ENCODE measurements at places on chromosomes 3 and 15.

DNA sequence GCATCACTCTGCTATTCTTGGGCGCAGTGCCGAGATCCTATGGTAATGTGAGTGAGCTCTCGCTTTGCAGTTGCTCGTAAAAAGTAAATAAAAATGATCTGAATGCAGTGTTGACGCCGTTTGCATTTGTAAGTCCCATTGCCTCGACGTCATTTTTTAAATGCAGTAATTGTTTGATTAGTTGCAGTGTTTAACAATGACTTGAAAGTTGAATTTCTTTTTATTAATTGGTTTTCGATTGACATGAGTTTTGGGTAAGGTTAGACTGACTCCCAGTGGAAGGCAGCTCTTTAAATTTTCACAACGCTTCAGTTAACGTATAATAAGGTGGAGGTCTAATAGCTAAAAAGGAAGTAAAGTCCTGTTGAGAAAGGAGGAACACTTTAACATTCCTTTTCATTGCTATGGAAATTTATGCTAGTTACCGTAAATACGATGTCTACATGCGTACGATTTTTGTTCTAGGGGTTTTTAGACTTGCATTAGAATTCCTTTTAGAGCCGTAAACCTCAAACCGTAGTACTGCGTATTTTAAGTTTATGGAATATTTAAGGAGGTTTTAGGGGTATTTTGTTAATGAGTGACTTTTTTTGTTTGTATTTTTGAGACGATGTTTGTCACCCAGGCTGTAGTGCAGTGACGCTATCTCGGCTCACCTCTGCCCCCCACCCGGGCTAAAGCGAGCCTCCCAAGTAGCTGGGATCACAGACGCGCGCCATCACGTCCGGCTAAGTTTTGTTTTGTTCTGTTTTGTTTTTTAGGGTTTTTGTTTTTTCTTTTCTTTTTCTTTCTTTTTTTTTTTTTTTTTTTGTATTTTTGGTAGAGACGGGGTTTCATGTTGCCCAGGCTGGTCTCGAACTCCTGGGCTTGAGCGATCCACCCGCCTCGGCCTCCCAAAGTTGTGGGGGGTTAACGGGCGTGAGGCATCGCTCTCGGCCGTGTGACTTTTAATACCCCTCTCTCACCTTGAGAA lies 1.4 kb downstream of the MORF4L1 start:
- DNase-seq, result no peak

DNA sequence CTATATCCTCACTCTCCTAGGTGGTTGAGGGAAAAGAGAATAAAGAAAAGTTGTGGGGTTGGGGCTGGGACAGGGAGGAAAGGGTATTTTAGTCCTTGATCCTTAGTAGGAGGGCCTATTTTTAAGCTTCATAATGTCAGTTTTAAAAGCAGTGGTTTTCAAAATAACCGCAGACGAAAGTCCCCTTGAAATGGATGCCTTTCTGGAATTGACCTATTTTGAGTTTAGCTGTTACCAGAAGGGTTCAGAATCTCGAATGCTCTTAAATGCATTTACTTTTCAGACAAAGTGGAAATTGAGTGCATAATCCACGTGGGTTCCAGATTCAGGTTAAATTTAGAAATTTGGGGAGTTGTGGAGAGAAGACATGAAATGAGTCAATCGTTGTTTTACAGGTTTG lies 16.6 kb downstream of the MAP2K1 start:
- no peak for DNase-seq

GRCh38 chr15:72783004-72783639 lies 436 bp downstream of the ADPGK start:
- no peak for DNase-seq

DNA sequence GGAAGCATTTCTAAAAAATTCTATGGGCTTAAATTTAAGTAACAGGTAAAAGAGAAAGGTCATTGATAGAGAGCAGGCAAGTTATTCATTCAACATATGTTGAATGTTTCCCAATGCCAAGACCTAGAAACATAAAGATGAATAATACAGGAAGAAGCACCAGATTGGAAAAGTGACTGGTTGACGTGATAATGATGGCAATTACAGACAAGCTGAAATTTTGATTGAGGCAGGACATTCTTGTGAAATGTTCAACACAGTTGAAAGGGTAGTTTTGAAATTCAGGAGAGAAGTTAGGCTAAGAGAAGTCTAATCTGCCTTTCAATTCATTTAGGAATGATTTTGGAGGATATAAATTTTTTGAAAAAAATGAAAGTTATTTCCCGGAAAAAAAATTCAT lies 536.3 kb upstream of the NAALADL2 start:
- no peak for DNase-seq

- no peak for DNase-seq
Observed at GRCh38 chr3:192487033-192487432, 240.3 kb downstream of the FGF12 start.

- no peak for DNase-seq
Observed at GRCh38 chr3:141959589-141960554, 83.4 kb downstream of the ATP1B3 start.

- DNase-seq, result no peak
Observed at GRCh38 chr3:151307583-151308488, 8.8 kb downstream of the GPR87 start.

DNA sequence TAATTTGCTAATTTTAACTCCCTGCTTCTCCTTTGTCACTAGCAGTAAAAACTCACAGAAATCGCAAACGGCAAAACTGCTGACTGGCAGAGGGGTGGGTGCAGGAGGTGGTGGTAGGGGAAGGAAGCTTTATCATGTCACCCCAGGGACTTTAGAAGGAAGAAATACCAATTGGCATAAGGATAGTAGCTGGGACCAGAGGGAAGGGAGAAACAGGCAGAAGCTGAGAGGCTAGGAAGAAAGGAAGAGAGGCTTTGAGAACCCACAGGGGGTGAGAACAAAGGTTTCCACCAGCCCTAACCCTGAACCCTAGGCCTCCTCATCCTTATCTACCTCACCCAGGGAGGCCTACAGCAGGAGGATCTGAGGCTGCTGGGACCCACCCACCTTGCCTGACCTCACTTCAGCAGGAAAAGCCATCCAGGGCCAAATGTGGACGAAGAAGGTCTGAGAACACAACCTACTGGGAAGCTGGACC lies 10.7 kb downstream of the ITGB5 start:
- no peak for DNase-seq

DNA sequence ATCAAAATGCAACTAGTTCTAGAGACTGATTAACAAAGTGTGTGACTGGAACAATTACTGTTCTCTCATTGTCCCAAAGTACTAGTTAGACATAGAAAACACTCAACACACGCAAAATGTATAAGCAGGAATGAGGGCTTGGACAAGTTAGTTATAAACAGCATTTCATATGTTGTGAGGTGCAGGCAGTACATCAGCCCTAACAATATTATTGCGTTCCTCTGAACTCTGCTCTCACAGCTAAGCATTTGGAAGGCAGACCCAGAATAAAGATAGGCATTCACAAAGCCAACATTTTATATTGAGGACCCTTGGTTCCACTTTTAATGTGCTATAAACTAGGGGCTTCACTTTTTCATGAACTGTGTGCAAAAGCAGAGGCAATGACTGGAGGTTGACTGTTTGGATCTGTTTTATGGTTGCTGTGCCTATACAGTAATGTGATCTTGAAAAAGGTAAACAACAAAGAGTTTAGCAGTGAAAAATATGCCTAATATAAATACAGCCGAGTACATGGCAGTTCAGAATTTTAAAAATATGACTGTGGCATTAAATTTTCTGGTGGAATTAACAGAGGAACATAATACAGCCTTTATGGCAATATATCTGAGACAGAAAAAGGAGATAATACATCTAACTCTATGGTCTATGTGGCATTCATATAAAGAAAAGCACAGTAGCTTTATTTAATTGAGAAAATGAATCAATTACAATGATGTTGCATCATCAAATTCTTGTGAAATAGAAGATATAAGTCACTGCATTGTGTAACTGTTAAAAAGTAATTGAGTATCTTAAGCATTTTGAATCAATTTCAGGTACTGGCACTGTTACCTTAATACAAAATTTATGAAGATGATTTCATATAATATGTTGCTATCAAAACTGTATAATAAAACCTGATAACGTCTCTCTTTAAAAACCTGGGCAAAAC lies 80.0 kb upstream of the SKOR1 start:
- no peak for DNase-seq

DNA sequence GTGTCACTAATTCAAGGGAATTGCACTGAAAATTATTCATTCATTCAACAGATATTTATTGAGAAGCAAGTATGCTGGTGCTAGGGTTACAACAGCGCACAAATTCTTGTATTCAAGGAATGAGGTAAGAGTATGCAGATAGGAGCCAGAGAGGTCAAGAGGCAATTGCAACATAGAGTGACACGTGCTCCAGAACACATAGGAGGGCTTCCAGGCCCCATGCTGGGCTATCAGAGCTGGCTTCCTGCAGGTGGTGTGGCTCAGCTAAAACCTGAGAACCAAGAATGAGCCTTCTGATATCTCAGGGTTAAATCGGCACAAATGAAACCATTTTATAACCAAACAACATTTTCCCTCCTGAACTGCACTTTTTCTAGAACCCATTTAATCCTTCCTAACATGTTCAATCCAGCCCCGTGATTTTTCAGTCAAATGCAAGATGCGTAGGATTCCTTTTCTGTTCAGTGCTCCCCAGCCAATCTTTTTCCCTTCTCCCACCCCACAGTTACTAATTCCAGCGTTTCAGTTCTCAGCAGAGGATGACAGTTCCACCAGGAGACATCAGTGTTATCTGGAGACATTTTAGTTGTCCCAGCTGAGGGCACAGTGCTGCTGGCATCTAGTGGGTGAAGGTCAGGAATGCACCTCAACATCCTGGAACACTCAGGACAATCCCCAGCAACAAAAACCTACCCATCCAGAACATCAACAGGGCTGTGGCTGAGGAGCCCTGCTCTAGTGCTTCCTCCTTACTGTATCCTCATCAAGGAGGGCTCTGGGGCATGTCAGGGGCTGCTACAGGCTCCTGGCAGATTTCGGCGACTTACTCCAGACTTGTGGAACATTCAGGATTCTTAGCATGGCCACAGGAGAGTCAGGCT lies 13.1 kb downstream of the CCR5AS start:
- no peak for DNase-seq

DNA sequence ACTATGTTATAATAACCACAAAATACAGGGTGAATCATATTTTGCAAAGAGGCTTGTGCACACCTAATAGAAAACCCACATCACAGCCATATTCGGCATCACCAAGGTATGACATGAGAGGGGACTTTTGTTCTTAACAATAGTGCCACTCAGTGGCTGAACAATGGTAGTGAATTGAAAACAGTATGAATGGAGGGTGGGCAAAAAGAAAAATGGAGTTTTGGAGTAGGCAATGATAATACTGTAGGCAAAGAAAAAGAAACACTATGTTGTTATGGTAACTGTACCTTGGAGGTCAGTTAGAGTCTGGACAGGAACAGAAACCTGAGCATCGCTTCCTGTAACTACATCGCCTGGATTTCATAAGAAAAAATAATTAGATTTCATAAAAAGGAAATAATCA lies 348.6 kb downstream of the PLCL2 start:
- no peak for DNase-seq

GRCh38 chr3:65398953-65399352 lies 639.8 kb downstream of the MAGI1 start:
- DNase-seq, result no peak

DNA sequence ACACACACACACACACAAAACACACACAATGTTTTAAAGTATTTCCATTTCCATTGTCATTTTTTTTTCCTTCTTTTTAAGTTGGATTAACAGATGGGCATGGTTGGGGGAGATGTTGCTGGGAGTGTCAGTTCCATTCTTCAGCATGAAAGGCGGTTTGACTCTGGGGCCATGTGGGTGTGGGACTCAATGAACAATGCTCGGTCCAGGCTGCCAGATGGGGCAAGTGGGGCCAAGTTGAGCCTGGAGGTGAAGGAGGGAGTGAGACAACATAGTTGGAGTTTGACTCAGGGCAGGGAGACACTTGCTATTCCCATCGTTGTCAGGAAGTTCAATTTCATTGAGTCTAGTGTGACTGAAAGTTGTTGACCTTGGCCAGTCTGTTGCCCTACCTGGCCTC lies 125.3 kb downstream of the TLE3 start:
- DNase-seq, result no peak

GRCh38 chr3:186786922-186787321 lies 3.5 kb downstream of the EIF4A2 start:
- DNase-seq, result no peak

DNA sequence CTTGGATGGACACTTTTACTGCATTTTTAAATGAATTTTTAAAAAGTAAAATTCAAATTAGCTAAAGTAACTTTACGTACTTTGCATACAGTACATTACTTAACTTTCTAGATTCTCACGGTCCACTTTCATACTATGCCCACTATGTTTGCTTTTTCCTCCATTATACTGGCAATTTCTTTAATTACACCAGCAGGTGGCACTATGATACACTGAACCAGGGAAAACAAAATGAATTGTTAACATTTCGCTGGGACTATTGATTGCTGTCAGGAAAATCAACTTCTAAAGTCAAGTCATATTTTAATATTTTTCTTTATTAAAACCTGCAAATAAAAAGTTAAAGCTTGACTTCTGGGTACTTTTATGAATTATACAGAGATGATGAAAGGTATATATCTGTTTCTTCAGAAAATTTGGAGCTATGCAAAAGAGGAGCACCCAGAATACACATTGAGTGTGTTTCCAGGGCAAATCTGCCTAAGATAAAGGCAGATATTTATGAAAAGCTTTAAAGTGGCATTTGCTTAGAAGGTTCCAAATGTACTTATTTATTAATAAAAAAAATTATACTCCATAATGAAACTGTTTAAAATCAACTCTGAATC lies 21.8 kb upstream of the POU1F1 start:
- no peak for DNase-seq

- no peak for DNase-seq
Observed at GRCh38 chr3:30263925-30264313, 342.5 kb upstream of the TGFBR2 start.

GRCh38 chr3:24683633-24684384 lies 189.2 kb upstream of the THRB start:
- no peak for DNase-seq

DNA sequence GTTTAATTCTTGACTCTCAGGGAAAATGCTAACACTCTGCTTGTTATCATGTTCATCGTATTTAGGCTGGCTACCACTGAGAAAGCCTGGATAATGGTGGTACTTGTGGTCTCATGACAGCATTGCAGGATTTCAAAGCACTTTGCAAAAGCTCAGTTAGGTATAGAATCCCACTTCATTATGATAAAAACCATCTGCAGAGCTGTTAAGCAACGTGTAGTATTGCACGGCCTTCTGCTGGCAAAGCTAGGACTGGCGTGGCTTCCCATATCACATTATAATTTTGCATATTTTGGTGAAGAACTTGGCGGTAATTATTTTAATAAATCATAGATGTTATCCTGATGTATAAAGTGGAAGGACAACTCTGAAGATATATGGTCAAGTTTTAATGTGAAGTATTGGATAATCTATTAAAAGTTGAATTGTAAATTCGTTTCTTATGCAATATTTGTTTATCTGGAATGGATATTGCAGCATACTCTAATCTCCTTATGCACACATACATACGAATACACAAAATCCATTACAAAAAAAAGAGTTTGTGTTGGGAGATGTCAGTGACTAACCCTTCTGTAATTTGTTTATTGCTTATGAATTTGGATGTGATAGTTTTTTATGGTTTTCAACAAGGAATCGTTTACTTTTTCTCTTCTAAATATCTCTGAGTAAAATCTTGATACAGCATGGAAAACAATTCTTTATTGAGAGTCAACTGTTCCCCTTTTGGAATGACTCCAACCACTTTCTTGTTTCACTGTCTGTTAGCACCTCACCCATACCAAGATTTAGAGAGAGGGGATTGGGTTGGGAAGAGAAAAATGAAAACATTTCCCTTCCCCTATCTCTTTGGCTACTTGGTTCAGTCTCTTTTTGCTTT lies 9.2 kb downstream of the RAB8B start:
- no peak for DNase-seq
